ENCODE measurements at places on chromosomes 12 and 14.

DNA sequence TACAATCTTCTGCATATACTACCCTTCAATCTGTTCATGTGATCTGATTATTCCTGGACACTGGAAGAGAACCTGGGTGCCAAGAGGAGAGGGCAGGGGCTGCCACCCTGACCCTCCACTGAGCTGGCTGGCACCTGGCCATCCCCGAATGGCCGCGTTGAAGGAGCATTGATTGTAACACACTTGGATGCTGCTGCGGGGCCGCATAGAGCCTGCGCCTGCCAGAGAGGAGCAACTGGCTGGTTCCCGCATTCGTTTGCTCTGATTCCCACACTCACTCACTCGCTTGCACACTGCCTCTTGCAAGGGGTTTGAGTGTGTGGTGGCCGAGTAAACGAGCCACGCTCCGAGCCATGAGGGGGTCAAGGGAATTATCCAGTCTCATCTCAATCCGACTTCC is 32.4 kb downstream of the PSEN1 start:
- DNase-seq: no peak

GRCh38 chr12:97358361-97358760 is 104.2 kb upstream of the RMST start:
- DNase-seq: no peak

GRCh38 chr14:49106741-49107667 is 479.2 kb downstream of the RPS29 start:
- no peak for DNase-seq

- DNase-seq: no peak
These were observed 312.6 kb downstream of the NELL2 start for GRCh38 chr12:44563486-44563885.

DNA sequence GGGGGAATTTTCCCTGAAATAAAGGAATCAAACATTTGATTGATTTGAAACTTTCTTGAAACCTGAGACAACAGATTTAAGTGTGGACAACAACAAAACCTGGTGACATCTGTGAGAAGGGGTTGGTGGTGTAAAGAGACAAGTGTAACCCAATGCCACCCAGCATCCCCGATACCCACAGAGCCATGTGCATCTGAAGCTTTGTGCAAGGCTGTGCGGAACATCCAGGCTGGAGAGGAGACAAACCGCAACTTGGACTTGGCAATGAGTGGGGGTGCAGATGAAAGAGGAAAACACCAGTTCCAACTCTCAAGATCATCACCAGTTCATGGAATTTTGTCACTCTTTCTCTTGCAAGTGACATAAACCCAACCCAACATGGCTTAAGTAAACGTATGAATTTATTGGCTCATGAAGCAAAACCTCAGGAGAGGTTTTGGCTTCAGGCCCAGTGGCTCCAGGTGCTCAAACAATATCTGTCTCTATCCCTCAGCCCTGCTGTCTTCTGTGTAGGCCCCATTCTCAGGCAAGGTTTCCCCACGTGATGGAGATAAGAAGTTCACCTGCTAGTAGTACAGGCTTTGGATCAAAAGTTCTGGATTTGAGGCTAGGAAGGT is 55.2 kb upstream of the NTF3 start:
- no peak for DNase-seq

GRCh38 chr14:104202259-104203070 is 64.1 kb downstream of the KIF26A start:
- DNase-seq: no peak

GRCh38 chr12:111443586-111443985 is 37.9 kb downstream of the SH2B3 start:
- peak; percentile 48 for DNase-seq

DNA sequence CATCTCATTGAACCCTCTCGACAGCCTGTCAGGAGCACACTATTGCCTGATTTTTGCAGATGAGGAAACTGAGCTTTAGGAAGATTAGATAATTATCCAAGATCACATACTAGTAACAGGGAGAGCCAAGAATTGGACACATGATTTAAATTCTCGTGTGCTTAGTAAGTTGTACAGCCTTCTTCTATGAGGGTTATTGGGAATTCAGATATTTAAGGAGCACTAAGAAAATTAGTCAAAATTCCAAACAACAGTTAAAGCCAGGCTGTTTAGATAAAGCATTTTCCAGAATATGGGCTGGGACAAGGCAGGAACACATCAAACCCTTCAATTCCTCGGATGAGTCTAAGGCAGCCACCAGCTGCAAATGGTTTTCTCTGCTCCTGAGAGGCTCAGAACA is 148.8 kb downstream of the TMEM30B start:
- DNase-seq: no peak
